GM23248 (cell line): ENCODE measurements at places on chromosomes 2 and 18. TPM values are rescaled to one million over a fixed set of nuclear protein-coding genes. Genes with fewer than 3 reads are reported as not detected.

DSG1 gene
- total RNA-seq: not detected in 2 replicates

C2orf80 gene
- total RNA-seq: not detected in 2 replicates

DNA sequence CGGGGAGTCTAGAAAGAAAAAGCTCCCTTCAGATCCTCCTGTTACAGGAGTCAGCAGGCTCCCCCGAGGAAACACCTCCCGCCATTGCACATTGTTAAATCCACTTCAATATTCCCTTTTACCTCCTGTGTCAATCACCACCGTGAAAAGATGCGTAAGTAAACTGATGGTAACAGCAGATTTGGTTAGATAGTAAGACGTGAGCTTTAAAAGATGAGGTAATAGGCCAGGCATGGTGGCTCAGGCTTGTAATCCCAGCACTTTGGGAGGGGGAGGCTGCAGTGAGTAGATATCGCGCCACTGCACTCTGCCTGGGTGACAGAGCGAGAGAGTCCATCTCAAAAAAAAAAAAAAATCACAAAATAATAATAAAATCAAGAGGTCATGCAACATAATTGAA, 15.2 kb upstream of the NCL start:
- DNase-seq: no peak
- H3K4me1 ChIP-seq: no peaks in the 10 kb centered on the region
- no peak overlapping the region for H3K4me3 ChIP-seq
- no peaks in the 10 kb centered on the region for H3K36me3 ChIP-seq

- 0 out of 2 replicates have a peak, but pooled peaks cover 5% of the 10 kb centered on the region for H3K27me3 ChIP-seq
- H3K36me3 ChIP-seq: no peaks in the 10 kb centered on the region
Measured at GRCh38 chr2:133262893-133263292, 305.4 kb downstream of the NCKAP5 start.

DNA sequence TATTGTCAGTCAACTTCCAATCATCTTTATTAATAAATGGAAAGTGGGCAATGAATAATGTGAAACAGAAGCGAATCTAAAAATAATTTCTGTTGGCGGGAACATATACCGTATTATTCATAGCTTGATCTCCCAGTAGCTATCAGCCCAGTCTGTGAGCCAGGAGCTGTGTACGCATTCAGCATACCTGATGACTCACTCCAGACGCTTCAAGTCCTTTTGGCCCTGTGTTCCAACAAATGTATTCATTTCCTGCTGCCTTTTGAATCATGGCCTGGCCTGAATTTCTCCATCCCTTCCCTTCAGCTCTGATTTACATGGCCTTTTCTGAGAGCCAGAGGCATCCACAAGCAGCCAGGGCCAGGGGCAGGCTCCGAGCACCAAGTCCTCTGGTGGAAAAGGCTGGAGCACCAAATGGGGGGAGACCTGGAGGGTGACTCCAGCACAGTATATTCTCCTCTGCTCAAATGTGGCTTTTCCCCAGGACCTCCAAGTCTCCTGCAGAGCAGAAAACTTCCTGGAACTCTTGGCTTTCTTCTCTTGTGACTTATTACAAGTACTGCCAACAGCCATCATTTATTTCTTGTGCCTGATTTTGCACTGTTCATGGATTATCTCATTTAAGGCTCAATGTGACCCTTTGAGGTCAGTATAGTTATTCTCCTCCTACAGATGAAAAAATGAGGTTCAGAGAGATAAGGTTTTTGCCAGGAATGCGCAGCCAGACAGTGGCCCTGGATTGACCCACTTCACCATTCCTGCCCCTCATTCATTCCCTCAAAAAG, 108.7 kb downstream of the EN1 start:
- DNase-seq: peak; percentile 100
- peak overlapping the region; percentile 12; the same call in 1 of the 2 replicates for H3K4me3 ChIP-seq
- no peaks in the 10 kb centered on the region for H3K27me3 ChIP-seq
- no peaks in the 10 kb centered on the region for H3K36me3 ChIP-seq

DNA sequence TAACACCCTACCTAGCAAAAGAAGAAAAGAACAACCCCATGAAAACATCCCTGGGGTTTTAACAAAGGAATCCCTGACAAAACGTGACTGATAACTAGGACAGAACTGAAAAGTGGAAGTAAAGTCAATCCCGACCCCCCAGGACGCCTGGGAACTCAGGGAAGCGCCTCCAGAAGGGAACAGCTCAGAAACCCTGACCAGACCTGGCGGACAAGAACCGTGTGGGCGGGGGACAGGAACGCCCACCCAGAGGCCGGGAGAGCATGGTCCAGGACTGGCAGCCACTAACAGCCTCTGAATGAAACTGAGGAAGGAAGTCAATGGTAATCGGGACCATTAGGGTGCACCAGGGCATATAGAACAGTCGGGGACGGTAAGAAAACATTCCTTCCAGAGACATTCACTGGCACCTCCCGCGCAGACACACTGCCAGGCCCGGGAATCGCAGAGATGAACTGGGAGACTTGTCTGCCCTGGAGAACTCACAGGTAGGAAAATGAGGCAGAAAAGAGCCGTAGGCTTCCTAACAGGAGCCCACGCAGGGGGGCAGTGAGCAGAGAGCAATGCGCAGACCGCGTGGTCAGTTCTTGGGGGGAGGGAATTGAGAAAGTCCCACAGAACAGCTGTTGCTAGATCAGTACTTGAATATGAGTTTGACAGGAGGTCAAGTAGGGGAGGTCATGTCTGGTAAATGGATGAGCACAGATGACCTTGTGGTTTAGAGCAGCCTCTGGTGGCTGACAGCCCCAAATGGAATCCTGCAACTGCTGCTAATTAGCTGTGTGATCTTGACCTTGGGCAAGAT, 1.3 kb upstream of the TBC1D8 start:
- H3K36me3 ChIP-seq: no peaks in the 10 kb centered on the region
- DNase-seq: peak; percentile 61
- peak overlapping the region; percentile 76 for H3K4me3 ChIP-seq

- H3K36me3 ChIP-seq: peaks cover 15% of the 10 kb centered on the region
- peak; percentile 49 for DNase-seq
- peaks cover 5% of the 10 kb centered on the region; the same call in 1 of the 2 replicates for H3K4me1 ChIP-seq
- peak overlapping the region; percentile 16; the same call in 1 of the 2 replicates for H3K27ac ChIP-seq
- H3K4me3 ChIP-seq: no peak overlapping the region
Measured at GRCh38 chr2:183149489-183149888, 25.2 kb downstream of the NUP35 start.

DNA sequence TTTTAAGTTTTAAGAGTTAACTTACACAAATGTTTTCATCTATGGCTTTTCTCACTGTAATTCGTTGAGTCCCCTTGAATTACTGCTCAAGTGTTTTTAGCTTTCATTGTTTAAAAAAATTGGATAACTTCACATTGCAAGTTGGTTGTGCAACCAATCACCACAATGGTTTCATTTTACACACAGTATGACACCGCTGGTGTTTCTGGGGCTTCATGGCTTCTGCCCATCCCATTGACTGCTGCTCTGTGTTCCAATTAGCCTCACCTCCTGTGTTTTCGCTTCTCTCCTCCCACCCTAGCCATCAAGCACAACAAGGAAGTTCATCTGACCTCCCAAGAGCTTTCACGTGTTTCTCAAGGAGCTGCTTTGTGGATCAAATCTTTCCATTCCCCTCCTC, 199.1 kb upstream of the CHAC2 start:
- H3K4me3 ChIP-seq: no peak overlapping the region
- H3K4me1 ChIP-seq: no peaks in the 10 kb centered on the region
- no peak overlapping the region for H3K27ac ChIP-seq
- no peaks in the 10 kb centered on the region for H3K36me3 ChIP-seq
- no peak for DNase-seq
- peaks cover 7% of the 10 kb centered on the region; the same call in 1 of the 2 replicates for H3K27me3 ChIP-seq

DNA sequence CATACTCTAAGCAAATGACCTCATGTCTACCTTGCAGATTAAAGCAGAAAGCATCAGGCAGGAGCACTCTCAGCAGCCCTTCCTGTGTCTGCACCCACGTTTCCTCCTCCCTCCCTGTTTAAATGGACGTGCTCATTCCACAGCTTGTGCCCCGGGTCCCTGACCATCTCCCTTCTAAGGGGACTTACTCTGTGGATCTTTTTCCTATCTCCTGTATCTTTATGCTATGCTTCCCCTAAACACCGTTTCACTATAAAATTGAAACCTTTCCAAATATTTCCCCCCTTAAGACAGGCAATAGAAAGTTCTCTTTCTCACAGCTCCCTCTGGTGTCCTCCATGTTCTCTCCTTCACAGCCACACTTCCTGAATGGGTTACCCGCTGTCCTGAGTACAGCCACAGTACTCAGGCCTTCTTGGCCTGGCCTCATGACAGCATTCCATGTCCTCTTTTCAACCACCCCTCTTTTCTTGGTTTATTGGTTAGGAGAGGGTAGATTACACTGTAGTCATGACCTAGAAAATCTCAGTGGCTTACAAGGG, 41.1 kb downstream of the TMEM185B start:
- no peak for DNase-seq
- H3K36me3 ChIP-seq: no peaks in the 10 kb centered on the region
- no peak overlapping the region for H3K27ac ChIP-seq
- no peaks in the 10 kb centered on the region for H3K27me3 ChIP-seq
- no peaks in the 10 kb centered on the region for H3K4me1 ChIP-seq

DNA sequence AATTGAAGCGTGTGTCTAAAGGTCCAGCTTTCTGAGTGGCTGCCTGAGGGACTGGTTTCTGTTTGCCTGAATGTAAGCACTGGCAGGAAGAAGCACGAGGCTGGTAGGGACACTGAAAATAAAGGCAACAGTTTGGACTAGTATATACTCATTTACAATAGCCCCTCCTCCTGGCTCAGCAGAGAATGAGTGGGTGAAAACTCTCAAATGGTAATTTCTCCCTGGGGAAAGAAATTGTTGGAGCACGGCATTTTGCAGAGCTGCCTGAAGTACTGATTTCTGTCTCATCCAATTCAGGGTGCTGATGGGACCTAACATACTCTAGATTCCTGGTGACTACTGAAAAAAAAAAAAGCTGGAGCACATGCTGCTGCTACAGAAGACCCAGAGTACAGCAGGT, 17.3 kb upstream of the SPP2 start:
- no peaks in the 10 kb centered on the region for H3K36me3 ChIP-seq
- H3K27ac ChIP-seq: no peak overlapping the region
- no peak for DNase-seq
- no peak overlapping the region for H3K4me3 ChIP-seq

DNA sequence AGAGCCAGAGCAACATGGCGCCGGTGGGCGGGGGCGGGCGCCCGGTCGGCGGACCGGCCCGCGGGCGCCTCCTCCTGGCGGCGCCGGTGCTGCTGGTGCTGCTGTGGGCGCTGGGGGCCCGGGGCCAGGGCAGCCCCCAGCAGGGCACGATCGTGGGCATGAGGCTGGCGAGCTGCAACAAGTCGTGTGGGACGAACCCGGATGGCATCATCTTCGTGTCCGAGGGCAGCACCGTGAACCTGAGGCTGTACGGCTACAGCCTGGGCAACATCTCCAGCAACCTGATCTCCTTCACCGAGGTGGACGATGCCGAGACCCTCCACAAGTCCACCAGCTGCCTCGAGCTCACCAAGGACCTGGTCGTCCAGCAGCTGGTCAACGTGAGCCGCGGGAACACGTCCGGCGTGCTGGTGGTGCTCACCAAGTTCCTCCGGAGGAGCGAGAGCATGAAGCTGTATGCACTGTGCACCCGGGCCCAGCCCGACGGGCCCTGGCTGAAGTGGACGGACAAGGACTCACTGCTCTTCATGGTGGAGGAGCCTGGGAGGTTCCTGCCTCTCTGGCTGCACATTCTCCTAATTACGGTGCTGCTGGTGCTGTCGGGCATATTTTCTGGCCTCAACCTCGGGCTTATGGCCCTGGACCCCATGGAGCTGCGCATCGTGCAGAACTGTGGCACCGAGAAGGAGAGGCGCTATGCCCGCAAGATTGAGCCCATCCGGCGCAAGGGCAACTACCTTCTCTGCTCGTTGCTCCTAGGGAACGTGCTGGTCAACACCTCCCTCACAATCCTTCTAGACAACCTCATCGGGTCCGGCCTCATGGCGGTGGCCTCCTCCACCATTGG, 507 bp downstream of the CNNM4 start:
- H3K27ac ChIP-seq: peak overlapping the region; percentile 19; the same call in 1 of the 2 replicates
- DNase-seq: peak; percentile 60
- H3K4me3 ChIP-seq: peak overlapping the region; percentile 72
- H3K27me3 ChIP-seq: no peaks in the 10 kb centered on the region
- H3K4me1 ChIP-seq: peaks cover 23% of the 10 kb centered on the region

DNA sequence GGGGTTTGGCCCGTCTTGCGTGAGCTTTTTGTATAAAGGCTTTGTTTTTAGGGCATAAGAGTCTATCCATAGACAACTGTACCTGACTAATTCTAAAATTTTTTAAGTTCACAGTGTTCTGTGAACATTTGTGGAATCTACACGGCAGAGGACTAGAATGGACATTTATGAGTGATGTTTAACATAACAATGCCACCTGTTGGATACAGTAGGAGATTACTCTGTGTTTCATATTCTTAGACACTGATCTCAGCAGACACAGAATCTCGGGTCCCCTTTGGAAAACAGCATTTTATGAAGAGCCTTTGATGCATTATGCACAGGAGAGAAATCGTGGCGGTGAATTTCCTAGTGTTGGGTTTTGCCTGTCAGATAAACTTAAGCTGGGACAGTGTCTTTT, 752.2 kb downstream of the DPP10 start:
- no peak overlapping the region for H3K27ac ChIP-seq
- H3K4me1 ChIP-seq: no peaks in the 10 kb centered on the region
- H3K4me3 ChIP-seq: no peak overlapping the region
- H3K27me3 ChIP-seq: no peaks in the 10 kb centered on the region
- DNase-seq: no peak

GRCh38 chr2:52594026-52594425, 1173.6 kb upstream of the CHAC2 start:
- no peak for DNase-seq
- no peaks in the 10 kb centered on the region for H3K4me1 ChIP-seq
- H3K27me3 ChIP-seq: no peaks in the 10 kb centered on the region
- H3K4me3 ChIP-seq: no peak overlapping the region
- no peaks in the 10 kb centered on the region for H3K36me3 ChIP-seq

DNA sequence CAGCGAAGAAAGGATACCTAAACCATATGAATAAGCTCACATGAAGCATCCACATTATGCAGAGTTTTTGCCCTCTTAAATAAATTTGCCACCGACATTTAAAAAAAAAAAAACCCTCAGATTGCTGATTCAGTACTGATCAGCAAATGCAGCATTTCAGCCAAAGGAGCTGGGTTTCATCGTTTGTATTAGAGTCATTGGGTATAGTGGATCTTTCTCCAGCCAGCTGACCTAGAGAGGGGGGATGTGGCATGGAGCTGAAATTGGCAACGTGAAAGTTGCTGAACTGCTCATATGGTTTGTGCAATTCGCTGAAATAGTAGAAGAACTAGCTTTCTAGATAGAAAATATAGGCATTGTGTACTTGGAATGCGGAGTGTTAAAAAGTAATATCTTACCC, 73.5 kb upstream of the ZNF397 start:
- DNase-seq: no peak
- no peaks in the 10 kb centered on the region for H3K4me1 ChIP-seq
- 0 out of 2 replicates have a peak, but pooled peaks cover 16% of the 10 kb centered on the region for H3K27me3 ChIP-seq
- no peak overlapping the region for H3K27ac ChIP-seq
- H3K4me3 ChIP-seq: no peak overlapping the region

GRCh38 chr18:61612517-61612916, 279.3 kb downstream of the CDH20 start:
- H3K4me3 ChIP-seq: no peak overlapping the region
- peaks cover 17% of the 10 kb centered on the region for H3K4me1 ChIP-seq
- no peaks in the 10 kb centered on the region for H3K36me3 ChIP-seq
